ENCODE measurements at places on chromosomes 7 and 10.

GRCh38 chr7:6546498-6547251, 4.6 kb downstream of the GRID2IP start:
- no peak for DNase-seq

DNA sequence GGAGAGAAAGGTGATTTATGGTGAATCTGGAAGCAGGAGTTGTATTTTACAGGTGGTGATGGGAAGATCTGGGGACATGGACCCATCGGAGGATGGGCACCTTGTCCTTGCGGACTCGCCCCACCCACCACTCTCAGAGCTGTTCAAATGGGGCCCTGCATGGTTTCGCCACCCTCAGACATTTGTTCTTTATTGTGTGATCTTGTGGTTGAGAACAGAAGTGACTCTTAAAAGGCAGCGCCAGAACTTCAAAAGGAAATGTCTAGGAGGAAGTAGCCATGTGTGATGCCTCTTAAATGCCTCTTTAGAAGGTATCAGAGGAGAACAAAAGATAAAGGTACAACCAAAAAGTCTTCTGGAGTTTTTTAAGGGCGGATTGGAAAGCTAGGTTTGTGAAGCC, 205.7 kb downstream of the KIAA1217 start:
- DNase-seq = no peak

GRCh38 chr7:16007911-16008310, 321.4 kb upstream of the MEOX2 start:
- no peak for DNase-seq

DNA sequence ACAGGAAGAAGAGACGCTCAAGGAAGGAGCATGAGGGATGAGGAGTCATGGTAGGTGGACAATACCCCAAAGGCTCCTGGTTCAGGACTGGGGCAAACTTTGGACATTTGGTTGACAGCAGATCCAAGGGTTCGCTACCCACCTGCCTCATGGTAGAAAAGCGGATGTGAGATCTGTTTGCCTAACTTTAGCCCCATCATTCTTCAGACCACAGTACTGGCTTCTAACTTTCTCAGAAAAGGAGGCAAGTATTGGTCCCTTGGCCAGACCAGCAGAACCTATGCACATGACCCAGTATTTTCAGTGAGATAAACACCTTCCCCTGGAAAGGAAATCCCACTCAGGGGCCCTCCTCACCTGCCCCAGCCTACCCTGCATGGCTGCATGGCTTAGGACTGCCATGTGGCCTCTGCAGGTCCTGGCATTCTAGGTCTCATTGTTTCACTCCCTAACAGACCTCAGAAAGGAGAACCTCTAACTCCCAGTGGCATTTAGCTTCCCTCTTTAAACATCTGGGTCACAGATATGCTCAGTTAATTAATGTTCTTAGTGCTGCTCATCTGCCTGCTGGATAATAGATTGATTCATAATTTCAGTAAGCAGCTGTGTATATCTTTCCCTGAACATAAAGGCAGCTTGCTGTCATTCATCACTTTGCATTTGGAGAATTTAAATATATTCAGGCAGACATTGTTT, 574.1 kb downstream of the GALNT17 start:
- no peak for DNase-seq

DNA sequence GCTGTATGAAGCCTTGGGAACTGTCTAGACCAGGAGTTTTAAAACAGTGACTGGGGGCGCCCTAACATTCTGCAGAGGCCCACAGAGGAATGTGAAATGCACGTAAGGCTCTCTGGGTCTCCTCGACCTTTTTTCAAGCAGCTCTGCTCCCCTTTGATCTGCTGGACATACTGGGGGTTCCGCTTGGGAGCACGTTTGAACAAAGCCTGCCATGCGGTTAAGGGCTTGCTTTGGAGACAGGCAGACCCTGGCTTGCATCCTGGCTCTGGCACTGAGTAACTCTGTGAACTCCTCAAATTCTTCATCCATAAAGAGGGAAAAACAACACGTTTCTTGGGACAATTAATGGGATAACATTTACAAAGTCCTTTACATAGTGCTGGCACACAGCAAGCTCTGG, 7.8 kb downstream of the BEND7 start:
- DNase-seq = no peak

DNA sequence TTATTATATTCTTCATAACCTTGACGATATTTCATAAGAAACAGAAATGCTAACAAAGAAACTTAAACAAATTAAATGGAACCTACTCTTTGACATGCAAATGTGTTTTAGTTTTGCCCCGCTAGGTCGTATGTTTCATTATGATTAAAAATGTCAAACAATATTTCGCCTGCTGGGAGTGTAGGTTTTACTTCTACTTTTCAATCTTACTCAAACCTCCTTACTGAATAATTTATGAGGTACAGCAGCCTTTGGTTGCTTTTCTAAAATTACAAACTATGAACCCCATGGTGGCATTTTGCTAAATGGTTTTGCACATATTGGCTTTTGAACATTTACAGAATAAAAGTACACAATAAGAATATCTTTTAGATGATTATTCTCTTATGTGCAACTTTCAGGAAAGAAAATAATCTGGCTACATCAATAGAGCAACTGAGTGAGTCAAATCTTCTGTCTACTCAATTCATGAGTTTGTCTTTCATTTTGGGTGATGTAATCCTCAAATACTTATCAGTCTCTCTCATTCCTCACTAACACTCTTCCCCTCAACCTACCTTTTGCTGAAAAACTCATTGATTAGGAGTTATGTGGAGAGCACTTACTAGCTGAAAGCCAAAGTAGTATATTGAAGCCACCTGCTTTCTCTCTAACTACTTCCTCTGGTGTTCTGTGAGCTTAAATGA, 1226.4 kb downstream of the XPNPEP1 start:
- no peak for DNase-seq

- no peak for DNase-seq
These were observed 852.8 kb upstream of the CELF2 start for GRCh38 chr10:10164848-10165247.

- DNase-seq = no peak
These were observed 67.5 kb upstream of the EFCAB10 start for GRCh38 chr7:105648561-105649401.

- DNase-seq = no peak
These were observed 46.3 kb upstream of the ELMO1 start for GRCh38 chr7:37494926-37495325.

DNA sequence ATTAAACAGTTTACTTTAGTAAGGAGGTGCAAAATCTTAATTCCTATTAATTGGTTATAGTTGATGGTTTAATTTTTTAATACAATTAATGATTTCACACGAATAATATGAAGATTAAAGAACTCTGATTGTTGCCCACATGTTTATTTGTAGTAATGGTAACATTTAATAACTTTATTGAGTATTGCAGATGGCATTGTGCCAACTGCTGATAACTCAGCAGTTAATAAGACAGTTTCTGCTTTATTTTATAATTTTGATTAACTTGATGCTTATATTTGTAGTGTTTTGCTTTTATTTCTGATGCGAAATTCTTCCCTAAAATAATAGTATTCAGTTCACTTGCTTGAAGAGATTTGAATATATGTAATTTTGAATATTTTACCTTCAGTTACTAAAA, 2.8 kb downstream of the DNAJB9 start:
- DNase-seq = no peak
